Activated CD4-positive, alpha-beta memory T cell treated with anti-CD3 and anti-CD28 coated beads, Interleukin-2, amount 10 ng/mL, durations not matched to agents 7 days and 5 days (primary cell): ENCODE measurements at places on chromosomes 7 and 10. TPM values are rescaled to one million over a fixed set of nuclear protein-coding genes. Genes with fewer than 3 reads are reported as not detected.
A peak's percentile ranks its signal among the peaks of the same experiment; 100 is the strongest.

GRCh38 chr10:9656386-9656785, 1361.3 kb upstream of the CELF2 start:
- no peak for DNase-seq
- H3K4me3 ChIP-seq: no peak overlapping the region
- no peaks in the 10 kb centered on the region for H3K4me1 ChIP-seq
- no peak overlapping the region for H3K27ac ChIP-seq
- no peaks in the 10 kb centered on the region for H3K36me3 ChIP-seq
- H3K27me3 ChIP-seq: no peaks in the 10 kb centered on the region

GRCh38 chr10:114391599-114391998, 12.7 kb downstream of the AFAP1L2 start:
- H3K27me3 ChIP-seq: peaks cover 41% of the 10 kb centered on the region
- no peak overlapping the region for H3K4me3 ChIP-seq
- DNase-seq: no peak
- peaks cover 14% of the 10 kb centered on the region for H3K4me1 ChIP-seq

- peaks cover 91% of the 10 kb centered on the region for H3K36me3 ChIP-seq
- peak; percentile 4 for DNase-seq
- H3K27ac ChIP-seq: peak overlapping the region; percentile 80
- H3K4me1 ChIP-seq: peaks cover 84% of the 10 kb centered on the region
- H3K4me3 ChIP-seq: no peak overlapping the region
Measured at GRCh38 chr7:139046143-139046542, 10.3 kb upstream of the ZC3HAV1L start.

- peaks cover 1% of the 10 kb centered on the region for H3K27me3 ChIP-seq
- no peak overlapping the region for H3K27ac ChIP-seq
- DNase-seq: no peak
- no peak overlapping the region for H3K4me3 ChIP-seq
Measured at GRCh38 chr7:142422621-142423020, 164.8 kb upstream of the PRSS58 start.

GRCh38 chr7:146655928-146656797, 539.6 kb downstream of the CNTNAP2 start:
- no peak overlapping the region for H3K4me3 ChIP-seq
- no peak overlapping the region for H3K27ac ChIP-seq

GRCh38 chr7:641269-641671, 85.2 kb upstream of the DNAAF5 start:
- peaks cover 2% of the 10 kb centered on the region for H3K36me3 ChIP-seq
- no peaks in the 10 kb centered on the region for H3K27me3 ChIP-seq
- H3K4me1 ChIP-seq: peaks cover 15% of the 10 kb centered on the region
- no peak overlapping the region for H3K4me3 ChIP-seq
- DNase-seq: no peak

DNA sequence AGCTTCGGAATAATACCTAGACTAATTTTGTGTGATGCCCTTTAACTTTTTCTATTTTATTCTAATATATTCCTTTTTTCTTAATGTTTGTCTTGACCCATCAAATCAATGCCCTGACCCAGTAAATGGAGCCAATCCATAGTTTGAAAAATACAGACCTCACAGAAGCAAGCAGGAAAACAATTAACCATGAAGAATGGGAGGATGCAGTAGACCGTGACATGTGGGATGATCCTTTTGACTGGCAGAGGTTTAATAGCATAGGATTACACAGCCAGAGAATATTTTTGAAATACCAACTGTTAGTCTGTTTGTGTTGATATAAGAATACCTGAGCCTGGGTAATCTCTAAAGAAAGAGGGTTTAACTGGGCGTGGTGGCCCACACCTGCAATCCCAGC, 142.6 kb upstream of the NEBL start:
- H3K36me3 ChIP-seq: no peaks in the 10 kb centered on the region
- no peak overlapping the region for H3K27ac ChIP-seq
- H3K4me3 ChIP-seq: no peak overlapping the region
- no peak for DNase-seq
- H3K27me3 ChIP-seq: no peaks in the 10 kb centered on the region

The ABHD11 gene
- total RNA-seq: 12.3 TPM
